ENCODE measurements at places on chromosomes 1 and 21.

GRCh38 chr1:35518183-35518582, 39.0 kb downstream of the KIAA0319L start:
- DNase-seq, result no peak

GRCh38 chr1:21289700-21290545, at the start of gene ECE1:
ECE1 (minus strand) TSS chr1:21290463; CDS start chr1:21290414, 49 bp downstream.
- DNase-seq, result peak; percentile 38

DNA sequence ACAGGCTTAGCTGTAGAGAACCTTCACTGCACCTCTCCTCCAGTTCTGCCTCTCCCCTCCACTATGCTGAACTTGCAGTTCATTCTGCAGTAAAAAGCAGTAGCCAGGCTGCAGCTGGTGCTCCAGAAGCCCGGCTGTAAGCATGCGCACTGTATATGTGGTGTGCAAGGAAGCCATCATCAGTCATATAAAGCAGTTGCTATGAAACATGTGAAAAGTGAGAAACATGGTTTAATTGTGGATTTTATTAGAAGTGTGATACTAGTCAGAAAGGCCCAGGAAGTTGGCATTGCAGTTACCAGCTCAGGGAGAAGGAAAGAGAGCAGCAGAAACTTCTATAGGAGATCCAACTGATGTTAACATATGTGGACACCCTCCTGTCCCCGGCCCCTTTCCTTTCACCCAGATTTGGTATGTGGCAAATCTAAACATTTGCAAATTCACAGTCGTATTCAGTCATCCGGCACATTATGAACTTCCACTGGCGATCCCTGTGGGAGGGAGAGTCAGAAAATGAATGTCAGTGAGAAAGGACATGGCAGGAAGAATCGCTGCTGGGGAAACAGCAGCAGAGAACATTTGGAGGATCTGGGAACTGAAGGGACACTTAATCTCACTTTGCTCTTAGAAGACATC, 32.8 kb downstream of the DPT start:
- DNase-seq, result no peak

DNA sequence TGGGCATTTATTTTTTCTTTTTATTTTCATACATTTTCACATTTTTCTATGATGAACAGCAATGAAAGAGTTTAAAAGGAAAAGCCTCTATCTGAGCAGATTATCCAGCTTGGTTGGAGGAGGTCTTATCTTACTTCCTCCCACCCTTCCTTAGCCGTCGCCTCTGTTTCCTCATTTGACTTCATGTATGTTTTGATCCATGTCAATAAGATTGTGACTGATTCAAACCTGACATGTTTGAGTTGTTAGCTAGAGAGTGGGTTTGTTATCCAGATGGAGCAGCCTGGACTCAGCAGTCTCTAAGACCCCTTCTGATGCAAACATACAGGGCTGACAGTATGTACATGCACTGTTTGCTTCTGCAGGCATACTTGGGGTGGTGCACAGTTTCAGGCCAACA, 31.2 kb downstream of the MACO1 start:
- DNase-seq, result no peak

- no peak for DNase-seq
Observed at GRCh38 chr1:209349363-209350308, 233.9 kb upstream of the CAMK1G start.

- DNase-seq, result no peak
Observed at GRCh38 chr1:151825204-151825603, 6.4 kb downstream of the RORC start.

DNA sequence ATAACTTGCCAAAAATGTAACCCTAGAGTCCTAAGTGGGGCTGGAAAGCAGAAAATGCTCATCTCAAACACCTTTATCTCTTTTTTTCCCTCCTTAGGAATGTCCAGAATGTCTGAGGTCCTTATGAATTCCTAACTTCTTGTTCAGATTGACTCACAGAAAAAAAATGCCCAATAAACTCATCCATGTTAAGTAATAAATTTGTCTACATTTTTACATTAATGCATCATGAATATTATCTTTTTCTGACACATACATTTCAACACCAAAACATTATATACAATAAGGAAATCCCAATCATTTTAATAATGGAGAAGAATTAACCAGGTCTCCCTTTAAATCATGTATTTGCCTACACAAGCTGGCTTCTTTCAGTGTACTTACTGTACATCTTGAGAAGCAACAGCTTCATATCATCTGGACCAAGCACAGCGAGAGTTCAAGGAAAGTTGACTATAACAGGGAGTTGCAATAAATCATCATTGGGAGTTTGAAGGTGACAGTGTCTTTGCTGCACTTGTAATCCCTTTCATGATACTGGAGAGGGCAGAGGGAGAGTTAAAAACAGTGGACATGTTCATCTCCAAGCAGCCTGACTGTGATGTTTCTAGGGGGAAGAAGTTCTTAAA, 565.2 kb downstream of the LTN1 start:
- no peak for DNase-seq

- DNase-seq, result no peak
Observed at GRCh38 chr1:230747127-230747730, at the start of gene CAPN9. CAPN9 (plus strand) TSS chr1:230747388; CDS start chr1:230747497, 109 bp downstream.

DNA sequence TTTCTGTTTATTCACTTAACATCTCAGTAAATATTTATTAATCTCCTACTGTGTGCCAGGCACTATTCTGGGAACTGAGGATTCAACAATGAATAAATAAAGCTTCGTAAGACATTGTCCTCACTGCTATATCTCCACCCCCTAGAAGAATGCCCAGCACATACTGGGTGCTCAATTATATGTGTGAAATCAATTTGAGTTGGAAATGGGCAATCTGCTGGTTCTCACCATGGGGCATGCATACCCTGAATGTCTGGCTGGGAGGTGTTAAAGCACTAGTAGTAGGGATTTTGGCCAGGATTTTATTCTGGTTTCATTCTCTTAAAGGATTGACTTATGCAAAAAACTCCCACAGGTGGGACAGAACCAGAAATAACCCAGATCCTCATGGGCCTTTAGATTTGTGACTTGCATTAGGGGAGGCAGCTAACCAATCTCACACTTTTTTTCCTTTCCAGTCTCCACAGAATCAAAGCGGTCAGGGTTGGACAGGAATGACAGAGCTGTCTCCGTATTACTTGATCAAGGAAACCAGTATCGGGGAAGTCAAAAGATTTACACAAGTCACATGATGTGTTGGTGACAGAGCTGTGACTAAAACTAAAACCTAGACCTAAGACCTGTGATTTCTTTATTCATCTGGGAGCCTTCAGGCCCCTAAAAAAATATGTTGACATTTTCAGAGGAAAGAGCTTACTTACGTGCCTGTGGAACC, 12.8 kb downstream of the GFI1 start:
- DNase-seq, result no peak

DNA sequence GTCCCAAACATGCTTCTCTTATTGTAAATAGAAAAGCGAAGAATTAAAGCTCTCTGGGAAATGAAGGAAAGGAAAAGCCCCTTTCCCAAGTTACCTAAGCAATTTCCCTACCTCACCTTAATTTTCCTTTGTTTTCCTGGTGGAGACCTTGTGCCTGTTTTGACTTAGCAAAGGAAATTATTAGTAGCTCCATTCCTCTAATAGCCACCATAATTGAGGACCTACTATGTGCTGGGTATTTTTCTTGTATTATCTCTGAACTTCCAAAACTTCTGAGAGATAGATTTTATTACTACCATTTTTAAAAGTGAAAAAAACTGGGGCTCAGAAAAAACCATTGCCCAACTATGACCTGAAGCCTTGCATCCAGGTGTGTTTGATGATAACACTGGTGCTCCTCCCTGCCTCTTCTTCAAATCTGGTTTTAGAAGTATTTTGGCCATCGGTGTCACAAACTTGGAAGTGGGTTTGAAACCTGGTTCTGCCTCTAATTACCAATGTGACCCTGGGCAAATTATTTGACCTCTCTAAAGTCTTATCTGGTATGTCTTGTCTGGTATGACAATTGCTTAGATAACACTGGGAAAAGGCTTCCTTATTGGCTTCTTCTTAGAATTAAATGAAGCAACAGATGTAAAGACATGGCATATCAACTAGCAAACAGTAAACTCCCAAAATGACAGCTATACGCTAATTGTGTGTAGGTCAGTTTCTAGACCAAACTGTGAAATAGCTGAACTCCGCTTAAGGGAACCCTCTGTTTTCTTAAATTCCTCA, 39.5 kb downstream of the BCL9 start:
- no peak for DNase-seq
